ENCODE measurements at places on chromosomes 13 and 19.

- no peak for DNase-seq
Observed at GRCh38 chr13:48266150-48266549, 33.1 kb downstream of the ITM2B start.

DNA sequence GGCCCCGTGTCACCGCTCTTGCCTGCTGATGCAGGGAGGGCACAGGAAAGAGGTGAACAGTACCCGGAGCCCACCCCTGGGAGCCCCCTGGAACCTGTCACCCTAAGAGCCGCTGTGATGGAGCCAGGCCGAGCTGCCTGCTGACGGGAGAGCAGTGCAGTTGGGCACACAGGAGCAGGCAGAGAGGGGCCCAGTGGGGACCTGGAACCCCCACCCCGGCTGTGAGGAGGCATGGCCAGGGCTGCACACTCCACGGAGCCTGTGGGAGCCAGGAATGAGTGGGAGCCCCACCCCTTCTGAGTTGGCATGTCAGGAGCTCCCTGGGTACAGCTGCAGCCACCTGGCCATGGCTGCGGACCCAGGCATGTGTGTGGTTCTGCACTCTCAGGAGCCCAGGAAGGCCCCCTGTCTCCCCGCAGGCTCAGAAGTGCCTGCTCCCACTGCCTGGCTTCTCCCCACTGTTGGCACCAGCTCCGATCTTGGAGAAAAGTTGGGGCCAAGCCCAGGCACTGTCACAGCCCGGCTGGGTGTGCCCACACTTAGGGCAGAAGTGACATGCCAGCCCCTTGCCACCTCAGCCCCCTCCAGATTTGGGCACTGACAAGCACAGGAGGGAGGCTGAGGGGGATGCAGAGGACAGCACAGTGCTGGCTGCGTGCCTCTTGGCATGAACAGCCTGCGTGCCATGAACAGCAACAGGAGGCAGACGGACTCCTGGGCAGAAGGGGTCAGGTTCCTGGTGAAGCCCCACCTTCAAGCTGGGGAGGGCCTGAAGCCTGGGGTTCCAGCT, 6.3 kb downstream of the CFAP97D2 start:
- no peak for DNase-seq

DNA sequence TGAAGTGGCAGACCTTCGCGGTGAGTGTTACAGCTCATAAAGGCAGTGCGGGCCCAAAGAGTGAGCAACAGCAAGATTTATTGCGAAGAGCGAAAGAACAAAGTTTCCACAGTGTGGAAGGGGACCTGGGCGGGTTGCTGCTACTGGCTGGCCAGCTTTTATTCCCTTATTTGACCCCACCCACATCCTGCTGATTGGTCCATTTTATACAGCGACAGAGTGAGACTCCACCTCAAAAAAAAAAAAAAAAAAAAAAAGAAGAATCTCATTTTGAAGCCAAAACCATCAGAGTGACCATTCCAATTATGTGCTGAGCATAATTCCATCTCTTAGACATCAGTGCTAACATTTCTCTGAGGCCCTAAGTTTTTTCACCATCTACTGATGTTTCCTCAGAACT, 1.9 kb upstream of the ZNF552 start:
- DNase-seq, result no peak

DNA sequence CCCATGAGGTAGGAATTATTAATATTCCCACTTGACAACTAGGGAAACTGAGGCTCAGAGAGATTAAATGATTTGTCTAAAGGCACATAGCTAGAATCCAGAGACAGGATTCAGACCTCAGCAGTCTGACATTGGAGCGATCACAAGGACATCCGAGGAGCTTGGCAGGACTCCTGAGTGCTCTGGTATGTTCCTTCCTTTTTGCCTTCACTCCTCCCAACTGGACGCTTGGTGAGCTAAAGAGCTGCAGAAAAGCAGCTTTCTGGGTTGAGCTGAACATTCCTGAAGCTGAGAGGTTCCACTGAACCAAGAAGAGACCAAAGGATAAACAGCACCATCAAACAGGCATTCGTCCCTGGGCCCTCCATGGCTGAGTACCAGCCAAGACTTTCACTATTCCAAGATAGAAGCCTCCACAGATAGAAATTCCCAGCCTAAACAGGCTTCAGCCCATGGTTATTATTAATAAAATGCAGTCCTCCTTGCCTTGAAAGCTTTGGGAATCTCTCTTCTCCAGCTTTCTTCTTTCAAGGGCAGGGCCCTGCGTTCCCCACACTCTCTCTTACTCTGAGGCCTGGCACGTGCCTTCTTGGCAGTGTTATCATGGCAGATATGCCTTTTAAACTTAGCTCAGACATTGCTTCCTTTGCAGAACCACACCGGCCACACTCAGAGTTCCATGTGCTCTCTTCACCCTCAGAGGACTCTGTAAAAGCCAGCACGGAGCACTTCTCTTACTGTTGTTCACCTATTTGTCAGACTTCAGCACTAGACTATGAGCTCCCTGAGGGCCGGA, 97.1 kb downstream of the CYSLTR2 start:
- no peak for DNase-seq

DNA sequence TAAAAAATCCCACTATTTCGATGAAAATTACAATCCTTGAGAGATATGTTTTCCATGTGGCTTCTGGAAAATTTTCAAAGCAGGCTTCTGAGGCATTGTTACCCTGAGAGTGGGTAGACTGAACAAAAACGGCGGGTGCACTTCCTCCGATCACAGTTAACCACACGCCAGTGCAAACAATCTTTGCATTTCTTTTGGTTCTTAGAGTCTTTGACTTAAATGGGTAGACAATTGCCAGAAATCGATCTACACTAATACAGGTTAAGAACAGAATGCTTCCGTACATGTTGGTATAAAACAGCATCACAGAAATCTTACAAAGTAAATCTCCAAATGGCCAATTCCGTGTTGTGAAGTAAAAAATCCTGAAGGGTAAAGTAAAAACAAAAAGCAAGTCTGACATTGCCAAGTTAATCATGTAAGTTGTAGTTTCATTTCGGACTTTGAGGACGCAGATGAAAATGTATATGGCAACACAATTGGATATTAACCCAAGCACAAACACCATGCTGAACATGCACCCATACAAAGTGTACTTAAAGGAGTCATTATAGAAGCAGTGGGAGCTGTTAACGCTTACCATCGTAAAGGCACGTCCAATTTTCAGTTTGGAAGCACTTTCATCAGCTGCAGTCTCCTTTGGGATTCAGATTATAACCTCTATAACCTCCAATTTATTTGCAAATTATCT, 927 bp downstream of the LPAR6 start:
- DNase-seq, result no peak

GRCh38 chr13:93416736-93417355, 190.2 kb downstream of the GPC6 start:
- no peak for DNase-seq

- DNase-seq, result no peak
Observed at GRCh38 chr13:37375071-37375470, 223.5 kb downstream of the POSTN start.

DNA sequence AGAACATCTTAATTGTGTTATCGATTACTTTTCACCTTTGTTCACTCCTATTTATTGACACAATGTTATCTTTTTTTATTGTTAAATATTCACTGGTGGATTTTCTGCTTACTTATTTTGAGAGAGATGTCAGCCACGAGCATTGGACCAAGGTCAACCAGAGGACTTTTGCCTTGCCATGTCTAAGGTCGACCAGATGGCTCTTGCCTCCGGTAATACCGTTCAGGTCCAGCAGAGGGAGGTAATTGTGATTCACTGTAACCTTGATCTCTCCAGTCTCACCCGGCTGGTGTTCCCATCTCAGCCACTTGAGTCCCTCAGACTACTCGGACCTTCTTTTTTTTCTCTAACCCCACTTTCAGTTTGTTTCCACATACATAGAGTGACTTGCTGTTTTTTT, 1438.1 kb downstream of the UQCRFS1 start:
- no peak for DNase-seq

DNA sequence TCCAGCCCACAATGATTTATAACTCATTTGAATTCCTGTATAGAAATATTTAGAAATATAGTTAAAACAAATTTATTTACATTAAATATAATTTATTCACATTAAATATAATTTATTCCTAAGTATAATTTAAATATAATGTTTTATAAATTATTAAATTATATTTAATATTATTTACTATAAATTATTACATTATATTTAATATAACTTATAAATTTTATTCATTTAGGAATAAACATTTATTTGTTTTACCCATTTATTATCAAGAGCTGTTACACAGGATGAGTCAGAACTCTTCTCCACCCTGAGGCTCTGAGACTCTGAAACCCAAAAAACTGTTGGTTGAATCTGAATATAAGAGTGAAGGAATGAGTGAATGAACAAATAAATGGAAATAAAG, 170.9 kb upstream of the OBI1 start:
- DNase-seq, result no peak

- peak; percentile 59 for DNase-seq
Observed at GRCh38 chr19:14147797-14148605, 11.6 kb upstream of the ASF1B start.

DNA sequence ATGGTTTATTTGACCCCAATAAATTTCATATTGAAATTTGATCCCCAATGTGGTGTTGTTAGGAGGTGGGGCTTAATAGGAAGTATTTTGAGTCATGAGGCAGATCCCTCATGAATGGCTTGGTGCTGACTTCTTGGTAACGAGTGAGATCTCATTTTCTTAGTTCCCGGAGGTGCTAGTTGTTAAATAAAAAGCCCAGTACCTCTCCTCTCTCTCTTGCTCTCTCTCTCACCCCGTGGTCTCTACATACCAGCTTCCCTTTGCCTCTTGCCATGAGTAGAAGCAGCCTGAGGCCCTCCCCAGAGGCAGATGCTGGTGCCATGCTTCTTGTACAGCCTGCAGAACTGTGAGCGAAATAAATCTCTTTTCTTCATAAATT, 39.4 kb upstream of the KATNAL1 start:
- DNase-seq, result no peak

GRCh38 chr19:42198676-42199439, 18.6 kb downstream of the DEDD2 start:
- DNase-seq, result no peak

- peak; percentile 23 for DNase-seq
Observed at GRCh38 chr13:111397202-111397880, 76.9 kb downstream of the TEX29 start.

- no peak for DNase-seq
Observed at GRCh38 chr13:112078879-112079531, 12.1 kb downstream of the SOX1 start.

DNA sequence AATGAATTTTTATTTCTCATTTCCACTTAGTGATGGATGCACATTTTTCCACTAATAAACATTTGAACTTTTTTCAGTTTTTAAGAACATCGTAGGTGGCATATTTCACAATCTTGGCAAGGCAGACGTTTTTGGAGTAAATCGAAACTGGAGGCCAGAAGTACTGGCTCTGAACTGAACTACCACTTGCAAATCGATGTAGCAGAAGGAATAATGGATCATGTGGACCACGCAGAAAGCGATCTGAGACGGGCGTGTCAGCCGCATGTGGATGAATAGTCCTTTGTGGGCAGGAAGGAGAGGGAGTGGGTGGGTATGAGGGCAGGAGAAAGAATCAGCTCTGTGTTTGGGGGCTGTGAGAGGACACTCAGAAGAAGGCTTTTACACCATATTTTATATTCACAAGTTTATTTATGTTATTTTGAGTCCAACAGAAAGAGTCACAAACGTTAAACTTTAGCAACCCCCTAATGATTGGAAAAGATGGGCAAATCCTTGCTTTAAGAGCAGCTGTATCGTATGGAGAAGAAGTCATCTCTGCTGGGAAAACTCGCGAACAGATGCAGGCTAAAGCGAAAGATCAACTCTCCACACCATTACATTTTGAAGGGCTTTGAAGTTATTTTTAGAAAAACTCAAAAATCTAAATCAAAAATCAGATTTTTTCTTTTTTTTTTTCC, 90.5 kb downstream of the COL4A2 start:
- DNase-seq, result no peak

- DNase-seq, result no peak
Observed at GRCh38 chr19:40932008-40932959, 50.3 kb upstream of the CYP2A7 start.

GRCh38 chr13:31894931-31895330, 136.6 kb upstream of the FRY start:
- DNase-seq, result no peak

DNA sequence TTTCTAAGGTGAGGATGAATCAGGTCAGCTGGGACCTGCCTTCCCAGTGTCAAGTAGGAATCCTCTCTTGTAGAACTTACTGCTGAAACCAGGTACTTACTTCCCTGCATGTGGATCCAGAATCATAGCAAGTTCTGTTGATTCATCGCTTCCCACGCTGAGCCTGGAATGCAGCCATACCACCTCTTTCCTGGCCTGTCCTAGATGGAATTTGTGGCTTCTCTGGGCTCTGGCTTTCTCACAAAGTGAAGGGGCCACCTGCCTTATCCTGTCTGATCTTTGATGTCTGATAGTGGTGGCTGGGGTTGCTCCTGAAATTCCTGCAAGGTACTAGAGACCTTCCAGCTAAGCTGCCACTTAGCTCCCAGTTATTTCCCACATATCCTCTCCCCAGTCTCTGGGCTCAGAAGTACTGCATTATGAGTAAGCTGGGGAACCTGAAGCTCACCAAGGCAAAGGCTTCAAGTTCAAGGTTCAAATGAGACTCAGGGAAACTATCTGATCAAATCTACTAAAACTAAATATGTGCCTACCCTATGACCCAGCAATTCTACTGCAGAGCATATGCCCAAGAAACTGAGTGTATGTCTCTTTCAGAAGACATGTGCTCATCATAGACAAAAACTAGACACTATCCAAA, 103.5 kb downstream of the SUCLA2 start:
- DNase-seq, result no peak

DNA sequence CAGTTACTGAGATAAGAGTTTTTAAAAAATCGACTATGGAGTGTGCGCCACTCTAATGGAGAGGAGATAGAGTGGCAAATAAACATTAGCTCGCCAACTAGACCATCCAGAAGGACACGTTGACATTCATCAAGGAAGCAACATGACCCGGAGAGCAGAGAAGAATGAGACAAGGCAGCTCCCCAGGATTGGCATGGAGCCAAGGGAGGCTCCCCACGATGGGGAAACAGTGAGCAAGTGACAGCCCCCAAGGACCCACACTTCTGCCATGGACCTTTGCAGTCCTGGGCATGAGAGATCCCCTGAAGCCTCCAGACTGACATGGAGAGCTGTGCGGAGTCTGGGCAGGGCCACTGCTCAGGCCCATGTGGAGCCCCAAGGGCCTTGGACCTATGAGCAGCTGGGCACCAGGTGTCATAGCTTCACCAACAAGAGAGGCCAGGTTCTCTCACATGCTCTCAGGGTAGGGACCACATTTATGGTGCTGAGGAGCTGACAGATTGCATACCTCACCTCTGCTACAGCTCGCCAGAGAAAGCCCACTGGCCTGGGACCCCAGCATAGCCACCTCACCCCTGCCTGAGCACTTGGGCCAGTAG, 6.7 kb downstream of the SIGLEC6 start:
- DNase-seq, result peak; percentile 64

- no peak for DNase-seq
Observed at GRCh38 chr13:65508338-65508737, 1721.8 kb downstream of the PCDH9 start.

Measured in liver (tissue), 10 donors.